ENCODE measurements at places on chromosomes 6 and 20. TPM values are rescaled to one million over a fixed set of nuclear protein-coding genes. Genes with fewer than 3 reads are reported as not detected.

DNA sequence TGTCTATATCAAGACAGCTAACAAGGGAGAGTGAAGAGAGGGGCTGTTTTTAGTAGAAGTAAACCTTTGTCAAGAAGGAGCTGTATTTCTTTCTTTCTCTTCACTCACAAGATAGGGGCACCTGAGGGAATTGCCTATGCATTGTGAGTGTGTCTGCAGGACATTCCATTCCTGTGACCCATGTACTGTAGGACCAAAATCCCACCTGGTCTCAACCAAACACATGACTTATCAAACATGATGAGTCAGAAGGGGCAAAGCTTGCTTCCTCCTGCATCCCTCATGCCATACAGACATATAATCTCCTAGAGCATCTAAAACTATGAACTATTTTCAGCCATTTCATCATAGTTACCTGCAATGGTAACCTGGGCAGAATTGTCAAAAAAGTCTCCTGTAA lies 21.8 kb downstream of the PKHD1 start:
- no peaks in the 10 kb centered on the region for H3K27me3 ChIP-seq
- H3K27ac ChIP-seq, result no peak overlapping the region
- peaks cover 5% of the 10 kb centered on the region for H3K4me1 ChIP-seq
- no peaks in the 10 kb centered on the region for H3K36me3 ChIP-seq
- no peak for DNase-seq
- no peak overlapping the region for H3K4me3 ChIP-seq

UBE3D gene
- 7.2 TPM for total RNA-seq

- no peaks in the 10 kb centered on the region for H3K27me3 ChIP-seq
- H3K27ac ChIP-seq, result no peak overlapping the region
- peaks cover 13% of the 10 kb centered on the region for H3K4me1 ChIP-seq
- no peaks in the 10 kb centered on the region for H3K36me3 ChIP-seq
Observed at GRCh38 chr6:139230391-139230840, 61.4 kb downstream of the TXLNB start.

- peak overlapping the region; percentile 74 for H3K27ac ChIP-seq
- no peaks in the 10 kb centered on the region for H3K27me3 ChIP-seq
- DNase-seq, result no peak
- peaks cover 43% of the 10 kb centered on the region for H3K4me1 ChIP-seq
- no peaks in the 10 kb centered on the region for H3K36me3 ChIP-seq
- no peak overlapping the region for H3K4me3 ChIP-seq
Observed at GRCh38 chr6:137824896-137825295, 42.2 kb upstream of the TNFAIP3 start.

SLC39A7 gene
- total RNA-seq, result 61.1 TPM

RSPH3 gene
- 19.9 TPM for total RNA-seq

GRCh38 chr6:109117346-109118035 lies 22.2 kb downstream of the CEP57L1 start:
- H3K4me1 ChIP-seq, result peaks cover 45% of the 10 kb centered on the region
- no peak for DNase-seq
- H3K4me3 ChIP-seq, result no peak overlapping the region
- H3K27ac ChIP-seq, result no peak overlapping the region

NCOA7 gene
- 19.0 TPM for total RNA-seq

SPTLC3 gene
- 3.1 TPM for total RNA-seq

- no peak overlapping the region for H3K4me3 ChIP-seq
- H3K27ac ChIP-seq, result no peak overlapping the region
- H3K4me1 ChIP-seq, result peaks cover 26% of the 10 kb centered on the region
Observed at GRCh38 chr20:47854687-47855212, 69.5 kb upstream of the SULF2 start.

- no peak within 1 kb of the TSS for H3K4me3 ChIP-seq
- H3K27ac ChIP-seq, result no peak within 1 kb of the TSS
- no peaks in the 10 kb centered on the region for H3K27me3 ChIP-seq
- no peaks in the 10 kb centered on the region for H3K4me1 ChIP-seq
- no peaks in the 10 kb centered on the region for H3K36me3 ChIP-seq
Observed at GRCh38 chr20:45174434-45175364, at the start of gene PI3. Gene PI3 (plus strand): TSS chr20:45174902. CDS start chr20:45174923, 21 bp downstream.

GRCh38 chr20:62886709-62887058 lies 25.1 kb upstream of the TCFL5 start:
- peaks cover 39% of the 10 kb centered on the region for H3K36me3 ChIP-seq
- DNase-seq, result no peak
- peaks cover 13% of the 10 kb centered on the region for H3K4me1 ChIP-seq
- peak overlapping the region; percentile 47 for H3K27ac ChIP-seq
- no peaks in the 10 kb centered on the region for H3K27me3 ChIP-seq
- no peak overlapping the region for H3K4me3 ChIP-seq

DNA sequence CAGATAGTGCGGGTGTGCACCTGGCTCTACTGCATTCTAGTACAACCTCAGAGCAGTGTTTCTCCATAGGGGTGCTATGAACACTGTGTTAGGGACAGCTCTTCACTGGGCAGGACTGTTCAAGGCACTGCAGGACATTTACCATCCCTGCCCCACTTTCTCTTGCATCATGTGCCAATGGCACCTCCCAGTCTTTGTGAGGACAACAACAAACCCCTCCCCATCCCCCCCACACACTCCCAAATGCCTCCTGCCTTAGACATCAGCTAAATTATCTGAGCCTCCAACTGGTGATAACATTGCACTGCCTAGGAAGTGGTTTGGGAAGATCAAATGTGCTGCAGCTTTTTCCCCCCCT lies 98.9 kb downstream of the FYN start:
- no peak overlapping the region for H3K4me3 ChIP-seq
- DNase-seq, result no peak
- H3K36me3 ChIP-seq, result no peaks in the 10 kb centered on the region
- no peak overlapping the region for H3K27ac ChIP-seq
- peaks cover 18% of the 10 kb centered on the region for H3K4me1 ChIP-seq

RSPH4A gene
- total RNA-seq, result not detected

DNA sequence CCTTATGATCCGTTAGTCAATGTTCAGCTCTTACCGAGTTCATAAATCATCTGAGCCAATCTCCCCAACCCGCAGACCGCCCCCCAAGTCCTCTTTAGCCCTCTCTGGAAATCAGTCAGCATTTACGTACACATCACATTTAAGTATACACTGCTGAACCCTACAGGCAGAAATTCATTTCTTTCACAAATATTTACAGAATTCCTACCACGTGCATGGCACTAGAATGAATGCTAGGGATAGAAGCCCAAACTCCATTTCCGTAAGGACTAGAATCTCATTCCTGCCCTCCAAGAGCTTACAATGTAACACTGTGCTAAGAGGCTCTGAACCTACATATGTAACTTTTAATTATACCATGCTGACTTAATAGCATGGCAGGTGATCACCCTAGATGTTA lies 1.8 kb downstream of the OSER1 start:
- peak overlapping the region; percentile 95 for H3K27ac ChIP-seq
- H3K27me3 ChIP-seq, result no peaks in the 10 kb centered on the region
- H3K4me1 ChIP-seq, result peaks cover 81% of the 10 kb centered on the region
- peak overlapping the region; percentile 81 for H3K4me3 ChIP-seq
- no peak for DNase-seq
- peaks cover 22% of the 10 kb centered on the region for H3K36me3 ChIP-seq

DNA sequence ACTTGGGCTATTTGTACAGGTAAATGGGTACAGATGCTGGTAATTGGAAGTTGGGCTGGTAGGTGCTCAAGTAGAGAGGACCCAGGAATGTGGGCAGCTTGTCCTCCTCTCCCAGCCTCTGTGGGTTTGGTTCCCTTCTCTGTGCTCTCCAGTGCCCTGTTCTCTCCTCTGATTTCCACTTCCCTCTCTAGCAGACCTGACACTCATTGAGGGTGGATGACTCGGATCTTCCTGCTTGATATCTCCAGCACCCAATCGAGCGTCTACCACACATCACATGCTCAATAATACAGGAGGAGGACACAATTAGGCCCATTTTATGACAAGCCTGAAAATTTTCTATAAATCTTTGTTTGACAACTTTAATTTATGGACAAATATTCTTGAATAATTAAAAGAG lies 23.7 kb downstream of the CST1 start:
- no peaks in the 10 kb centered on the region for H3K4me1 ChIP-seq
- H3K4me3 ChIP-seq, result no peak overlapping the region
- H3K27ac ChIP-seq, result no peak overlapping the region
- H3K36me3 ChIP-seq, result no peaks in the 10 kb centered on the region
- H3K27me3 ChIP-seq, result no peaks in the 10 kb centered on the region
- peak; percentile 87 for DNase-seq

DNA sequence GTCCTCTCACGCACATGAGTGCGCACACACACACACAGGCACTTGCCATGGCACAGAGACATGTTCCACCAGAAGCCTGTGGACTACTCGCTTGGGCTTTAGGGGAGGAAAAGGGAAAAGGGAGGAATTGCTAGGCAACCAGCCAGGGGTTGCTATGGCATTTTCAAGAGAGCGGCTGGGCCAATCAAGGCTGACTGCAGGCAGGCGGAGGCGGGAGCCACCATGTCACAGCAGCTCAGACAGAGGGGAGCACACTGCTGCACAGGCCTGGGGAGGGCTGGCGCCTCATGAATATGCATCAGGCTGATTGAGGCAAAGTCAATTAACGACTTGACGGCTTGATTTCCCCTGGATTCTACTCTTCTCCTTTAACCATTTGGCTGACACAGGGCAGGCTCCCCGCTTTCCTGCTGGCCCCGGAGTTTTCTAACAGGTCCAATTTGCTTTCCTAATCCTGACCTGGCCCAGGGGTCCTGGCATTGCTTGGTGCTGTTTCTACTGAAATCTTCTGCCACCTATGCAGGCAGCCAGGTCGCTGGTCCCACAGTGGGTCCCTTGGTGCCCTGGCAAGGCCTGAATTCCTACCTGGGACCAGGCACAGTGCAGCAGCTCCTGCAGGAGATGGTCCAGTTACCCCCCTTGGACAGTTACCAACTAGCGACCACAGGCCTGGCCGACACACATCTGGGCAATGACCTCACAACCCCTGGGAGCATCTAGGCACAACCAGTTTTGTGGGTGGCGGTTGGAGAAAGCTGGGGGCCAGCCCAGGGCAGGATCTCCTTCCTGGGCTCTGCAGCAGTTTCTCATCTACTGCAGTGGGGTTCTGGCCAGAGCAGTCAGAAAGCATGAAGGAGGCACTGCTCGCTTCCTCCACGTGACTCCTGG lies 52.1 kb downstream of the YTHDF1 start:
- no peak overlapping the region for H3K27ac ChIP-seq
- no peak for DNase-seq
- H3K4me1 ChIP-seq, result no peaks in the 10 kb centered on the region
- H3K27me3 ChIP-seq, result peaks cover 79% of the 10 kb centered on the region
- no peaks in the 10 kb centered on the region for H3K36me3 ChIP-seq

- no peaks in the 10 kb centered on the region for H3K27me3 ChIP-seq
- no peaks in the 10 kb centered on the region for H3K36me3 ChIP-seq
- H3K4me1 ChIP-seq, result no peaks in the 10 kb centered on the region
Observed at GRCh38 chr6:150723857-150724256, 124.2 kb downstream of the PLEKHG1 start.

TMEM242 gene
- 8.7 TPM for total RNA-seq

DNA sequence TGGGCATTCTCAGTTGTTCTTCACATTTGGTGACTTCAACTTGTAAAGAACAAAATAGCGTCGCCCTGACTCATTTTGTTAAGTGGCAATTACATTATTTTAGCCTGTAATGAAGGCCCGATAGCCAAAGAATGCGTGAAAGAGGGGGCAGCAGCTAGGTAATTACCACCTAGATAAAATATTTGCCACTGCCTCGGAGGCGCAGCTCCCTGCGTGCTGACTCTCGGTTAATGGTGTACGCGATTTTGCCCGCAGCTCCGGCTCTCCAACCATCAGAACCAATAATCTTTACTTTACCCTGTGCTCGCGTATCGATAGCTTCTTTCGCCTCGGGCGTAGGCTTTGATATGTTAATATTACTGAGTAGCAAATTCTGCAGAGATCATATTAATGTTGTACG lies 8.7 kb downstream of the TFAP2D start:
- no peak for DNase-seq
- no peak overlapping the region for H3K4me3 ChIP-seq
- no peaks in the 10 kb centered on the region for H3K36me3 ChIP-seq
- peaks cover 71% of the 10 kb centered on the region for H3K27me3 ChIP-seq
- no peaks in the 10 kb centered on the region for H3K4me1 ChIP-seq
- H3K27ac ChIP-seq, result no peak overlapping the region

DNA sequence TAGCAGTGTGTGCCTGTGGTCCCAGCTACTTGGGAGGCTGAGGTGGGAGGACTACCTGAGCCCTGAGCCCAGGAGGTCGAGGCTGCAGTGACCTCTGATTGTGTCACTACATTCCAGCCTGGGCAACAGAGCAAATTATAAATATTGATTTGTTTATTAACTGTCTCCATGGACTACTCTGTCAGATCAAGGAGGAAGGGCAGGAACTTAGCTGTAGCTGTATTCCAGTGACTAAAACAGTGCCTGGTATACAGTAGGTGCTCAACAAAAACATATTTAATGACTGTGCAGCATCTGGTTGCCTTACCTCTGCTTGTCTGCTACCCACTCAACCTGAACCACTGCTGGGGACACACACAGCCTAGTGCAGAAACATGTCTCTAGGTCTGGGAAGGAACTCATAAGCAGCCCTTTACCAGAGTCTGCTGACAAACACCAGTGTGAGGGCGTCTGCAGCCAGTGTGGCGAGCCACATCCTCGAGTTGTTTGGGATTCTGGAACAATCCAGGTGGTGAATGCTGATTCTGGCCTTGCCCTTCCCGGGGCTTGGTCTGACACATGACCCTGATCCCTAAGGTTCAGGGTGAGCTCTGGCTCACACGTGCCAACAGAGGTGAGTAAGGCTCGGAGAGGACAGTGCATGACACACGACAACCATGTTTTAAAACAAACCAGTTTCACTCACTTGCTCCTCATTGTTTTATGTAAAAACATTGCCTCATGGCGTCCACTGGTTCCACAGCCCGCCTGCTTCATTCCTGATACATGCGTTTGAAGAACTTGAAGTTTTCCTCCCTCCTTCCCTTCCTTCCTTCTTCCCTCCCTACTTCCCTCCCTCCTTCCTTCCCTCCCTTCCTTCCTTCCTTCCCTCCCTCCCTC lies 117.9 kb upstream of the ZNF217 start:
- peaks cover 16% of the 10 kb centered on the region for H3K4me1 ChIP-seq
- DNase-seq, result no peak
- H3K36me3 ChIP-seq, result no peaks in the 10 kb centered on the region
- H3K27ac ChIP-seq, result no peak overlapping the region

DNA sequence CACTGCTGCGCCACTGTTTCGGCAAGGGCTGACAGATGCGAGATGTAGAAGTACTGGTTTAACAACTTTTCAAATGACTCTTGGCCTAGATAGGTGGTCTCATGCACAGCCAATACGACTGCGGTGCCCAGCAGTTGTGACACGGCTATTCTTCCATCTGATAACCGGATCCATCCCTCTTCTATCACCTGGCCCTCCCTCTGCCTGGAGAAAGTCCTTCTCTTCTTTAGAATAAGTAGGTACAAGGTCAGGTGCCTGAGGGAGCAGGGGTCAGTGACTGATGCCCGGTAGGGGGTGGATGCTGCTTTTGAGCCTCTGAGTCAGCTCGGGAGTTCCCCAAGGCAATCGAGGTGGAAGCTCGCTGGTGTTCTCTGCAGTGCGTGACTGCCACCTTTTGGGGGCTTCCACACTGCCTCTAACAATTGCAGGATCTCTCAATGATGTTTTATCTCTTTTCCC lies 166.8 kb upstream of the GRIK2 start:
- no peak overlapping the region for H3K27ac ChIP-seq
- no peak for DNase-seq
- H3K4me3 ChIP-seq, result no peak overlapping the region
- H3K27me3 ChIP-seq, result no peaks in the 10 kb centered on the region

- no peaks in the 10 kb centered on the region for H3K36me3 ChIP-seq
- H3K4me3 ChIP-seq, result peak overlapping the region; percentile 59
- no peaks in the 10 kb centered on the region for H3K27me3 ChIP-seq
- peak; percentile 97 for DNase-seq
- peak overlapping the region; percentile 99 for H3K27ac ChIP-seq
- H3K4me1 ChIP-seq, result peaks cover 90% of the 10 kb centered on the region
Observed at GRCh38 chr6:35727231-35727934, 9.4 kb upstream of the ARMC12 start.

CYP21A2 gene
- total RNA-seq, result 1.4 TPM

POPDC3 gene
- not detected for total RNA-seq

SLPI gene
- 62.8 TPM for total RNA-seq

FAM83D gene
- total RNA-seq, result 111 TPM

Measured in esophagus muscularis mucosa (tissue), 4 donors.